Amniotic epithelial cell (primary cell): ENCODE measurements at places on chromosomes 12 and 14.

DNA sequence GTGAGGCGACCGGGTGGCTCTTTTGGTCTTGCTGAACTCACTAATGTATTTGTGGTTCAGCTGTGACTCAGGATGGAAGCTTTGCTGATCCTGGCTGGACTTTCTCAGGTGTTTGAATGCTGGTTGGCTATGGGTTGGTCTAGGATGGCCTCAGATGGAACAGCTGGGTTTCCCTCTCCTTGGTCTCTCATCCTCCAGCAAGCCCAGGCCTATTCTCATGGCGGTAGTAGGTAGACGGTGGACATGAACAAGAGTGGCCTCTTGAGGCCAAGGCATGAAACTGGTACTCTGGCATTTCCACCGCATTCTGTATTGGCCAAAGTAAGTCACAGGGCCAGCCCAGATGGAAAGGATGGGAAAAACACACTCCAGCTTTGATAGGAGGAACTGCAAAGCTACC lies 11.8 kb upstream of the POLR3B start:
- peak; percentile 87 for DNase-seq

DNA sequence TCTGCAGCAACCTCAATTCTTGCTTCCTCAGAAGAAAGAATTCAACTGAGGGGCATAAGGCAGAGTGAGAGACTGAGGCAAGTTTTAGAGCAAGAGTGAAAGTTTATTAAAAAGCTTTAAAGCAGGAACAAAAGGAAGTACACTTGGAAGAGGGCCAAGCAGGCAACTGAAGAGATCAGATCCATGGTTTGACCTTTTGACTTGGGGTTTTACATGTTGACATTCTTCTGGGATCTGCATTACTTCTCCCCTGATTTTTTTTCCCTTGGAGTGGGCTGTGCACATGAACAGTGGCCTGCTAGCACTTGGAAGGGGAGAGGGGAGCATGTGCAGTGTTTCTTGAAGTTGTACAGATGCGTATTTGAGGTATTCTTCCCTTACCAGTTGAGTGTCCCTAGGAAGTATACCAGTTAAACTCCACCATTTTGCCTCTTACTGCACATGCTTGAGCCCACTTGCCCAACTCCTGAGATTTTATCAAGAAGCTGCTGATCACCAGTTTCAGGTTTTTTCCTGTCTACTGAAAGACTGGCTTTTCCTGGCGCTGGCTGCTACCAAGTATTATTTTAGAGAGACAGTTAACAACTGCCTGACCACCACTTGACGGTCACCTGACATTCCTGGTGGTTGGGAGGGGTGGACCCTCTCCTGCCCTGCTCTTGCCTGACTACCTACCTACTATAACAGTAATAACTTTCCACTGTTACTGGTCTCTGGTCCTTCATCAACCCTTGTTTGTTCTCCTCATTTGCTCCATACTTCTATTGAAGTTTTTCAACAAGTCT lies 26.0 kb upstream of the TMTC2 start:
- peak; percentile 60 for DNase-seq

DNA sequence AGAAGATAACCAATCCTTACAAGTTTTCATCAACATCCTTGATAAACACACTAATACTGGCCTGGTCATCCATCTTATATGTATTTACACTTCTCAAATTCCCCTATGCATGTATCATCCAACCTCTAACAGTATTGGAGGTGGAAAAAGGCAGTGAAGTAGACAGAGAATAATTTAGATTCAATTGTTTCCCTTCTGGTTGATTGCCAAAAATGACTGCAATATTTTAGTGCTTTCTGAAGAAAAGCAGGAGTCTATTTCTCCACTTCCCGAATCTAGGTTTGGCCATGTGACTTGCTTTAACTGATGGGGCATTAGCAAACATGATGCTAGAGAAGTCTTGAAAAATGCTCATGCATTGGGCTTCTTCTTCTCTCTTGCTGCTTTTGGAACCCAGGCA lies 78.3 kb upstream of the METAP2 start:
- DNase-seq: no peak

- no peak for DNase-seq
Observed at GRCh38 chr12:92639017-92639416, 63.8 kb upstream of the PLEKHG7 start.

DNA sequence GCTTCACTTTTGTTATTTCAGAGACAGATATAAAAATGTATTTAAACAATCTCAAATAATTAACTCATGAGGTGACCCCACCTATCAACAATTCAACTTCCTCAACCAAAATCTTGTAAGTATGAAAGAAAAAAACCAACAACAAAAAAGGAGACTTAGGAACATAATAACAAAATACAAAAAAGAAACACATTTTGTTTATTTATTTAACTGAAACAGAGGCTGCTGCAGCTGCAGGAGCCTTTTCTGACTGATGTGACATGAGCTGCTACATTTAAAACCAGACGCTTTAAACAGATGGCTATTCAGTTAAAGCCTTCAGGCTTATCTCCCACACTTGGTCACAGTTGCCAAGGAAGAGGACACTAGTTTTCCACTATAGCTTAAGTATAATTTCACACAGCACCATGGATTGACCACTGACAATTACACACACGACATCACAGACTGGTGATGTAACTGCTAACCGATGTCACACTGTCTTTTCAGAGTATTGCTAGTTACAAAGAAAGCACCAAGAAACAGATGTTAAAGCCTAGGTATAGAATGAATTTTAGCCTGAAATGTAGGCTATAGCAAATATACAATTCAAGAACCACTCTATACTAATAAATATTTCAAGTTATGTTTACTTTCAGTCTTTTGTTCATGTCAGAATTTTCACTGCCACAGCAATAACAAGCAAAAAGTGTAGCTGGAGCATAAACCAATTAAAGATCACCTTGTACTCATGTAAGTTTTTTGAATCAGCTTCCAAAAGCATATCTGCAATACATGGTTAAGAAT lies 113.0 kb downstream of the MED13L start:
- DNase-seq: peak; percentile 13

GRCh38 chr14:67566908-67567307 lies 33.2 kb downstream of the PIGH start:
- peak; percentile 93 for DNase-seq

DNA sequence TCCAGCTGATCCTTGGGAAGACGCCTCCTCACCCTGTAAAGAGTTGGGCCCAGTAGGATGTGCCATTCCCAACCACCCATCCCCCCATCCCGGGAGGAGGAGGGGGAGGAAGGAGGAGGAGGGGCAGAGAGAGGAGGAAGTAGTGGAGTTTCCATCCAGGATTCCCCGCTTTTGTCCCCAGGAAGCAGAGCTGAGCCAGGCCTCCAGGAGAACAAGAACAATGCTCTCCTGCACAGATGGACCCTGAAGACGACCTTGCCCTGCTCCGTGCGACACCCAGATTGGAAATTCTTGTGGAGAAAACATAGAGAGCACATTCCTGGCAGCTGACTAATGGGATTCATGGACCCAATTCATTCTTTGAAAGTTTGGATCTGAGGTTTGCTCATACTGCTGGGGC lies 132.3 kb upstream of the CRY1 start:
- DNase-seq: peak; percentile 48

GRCh38 chr12:34399631-34400410 lies 377.5 kb downstream of the ALG10 start:
- no peak for DNase-seq

- DNase-seq: no peak
Observed at GRCh38 chr14:51410897-51411296, 170.8 kb downstream of the TMX1 start.

GRCh38 chr12:82473111-82473754 lies 114.9 kb downstream of the METTL25 start:
- no peak for DNase-seq

DNA sequence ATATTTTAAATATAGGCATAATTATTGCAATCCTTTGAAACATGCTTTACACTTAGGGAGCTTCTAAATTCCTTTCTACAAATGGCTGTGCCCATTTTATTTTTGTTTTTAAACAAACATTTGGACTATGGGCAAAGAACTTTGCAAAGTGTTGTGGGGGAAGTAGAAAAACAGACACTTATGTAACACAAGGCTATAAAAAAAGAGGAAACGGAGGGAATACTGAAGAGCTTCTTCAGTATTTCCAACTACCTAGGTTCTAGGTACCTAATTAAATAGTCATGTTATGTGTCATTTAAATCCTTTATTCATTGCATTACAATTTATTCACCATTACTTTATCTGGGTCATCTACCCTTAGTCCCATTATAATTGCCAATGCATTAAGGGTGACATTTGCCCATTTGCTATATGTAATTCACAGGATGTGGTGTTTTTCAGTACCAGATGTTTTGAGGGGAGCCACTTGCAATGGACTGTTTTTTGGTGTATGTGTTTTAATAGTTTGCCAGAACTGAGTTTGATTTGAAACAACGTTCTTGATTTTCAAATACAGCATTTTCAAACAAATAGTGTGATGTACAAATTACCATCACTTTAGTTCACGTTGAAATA lies 1.5 kb upstream of the MSRB3 start:
- DNase-seq: no peak

DNA sequence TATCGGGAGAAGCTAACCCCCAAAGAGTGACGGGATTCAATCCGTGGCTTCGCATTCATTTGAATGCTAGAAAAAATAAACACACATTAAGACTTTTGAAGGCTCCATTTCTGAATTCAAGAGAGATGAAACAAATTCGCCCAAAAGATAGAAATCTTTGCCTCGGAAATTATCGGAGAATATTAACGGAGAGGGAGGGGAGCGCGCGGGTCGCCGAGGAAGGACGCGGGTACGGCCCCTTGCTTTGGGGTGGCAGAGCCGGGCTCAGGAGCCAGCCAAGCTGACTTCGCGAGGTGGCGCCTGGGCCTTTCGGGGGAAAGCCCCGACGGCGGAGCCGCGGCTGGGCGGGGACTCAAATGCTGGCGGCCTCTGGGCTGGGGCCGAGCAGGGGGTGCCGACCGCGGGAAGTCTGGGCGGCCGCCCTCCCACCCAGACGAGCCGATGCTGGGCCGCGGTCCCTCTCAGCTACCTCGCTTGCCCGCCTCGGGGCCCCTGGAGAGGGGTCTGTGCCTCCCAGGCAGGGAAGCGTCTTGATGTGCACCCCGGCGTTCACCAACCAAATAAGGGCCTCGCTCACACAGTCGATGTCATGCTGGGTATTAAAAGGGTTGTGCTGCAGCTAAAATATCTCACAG lies 14.7 kb downstream of the NKX2-1 start:
- no peak for DNase-seq

DNA sequence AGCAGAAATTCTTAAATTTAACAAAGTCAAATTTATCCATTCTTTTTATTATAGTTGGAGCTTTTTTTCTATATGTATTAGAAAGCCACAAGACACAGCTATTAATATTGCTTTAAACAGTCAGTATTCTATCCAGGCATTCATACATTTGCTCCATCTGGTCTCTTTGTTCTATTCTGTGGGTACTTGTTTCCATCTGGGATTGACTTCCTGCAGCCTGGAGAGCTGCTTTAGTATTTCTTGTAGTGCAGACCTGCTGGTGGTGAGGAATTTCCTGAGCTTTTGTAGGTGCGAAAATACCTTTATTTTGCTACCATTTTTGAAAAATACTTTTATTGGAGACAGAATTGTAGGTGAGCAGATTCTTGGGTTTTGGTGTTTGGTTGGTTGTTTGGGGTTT lies 29.0 kb downstream of the CCDC60 start:
- DNase-seq: no peak

DNA sequence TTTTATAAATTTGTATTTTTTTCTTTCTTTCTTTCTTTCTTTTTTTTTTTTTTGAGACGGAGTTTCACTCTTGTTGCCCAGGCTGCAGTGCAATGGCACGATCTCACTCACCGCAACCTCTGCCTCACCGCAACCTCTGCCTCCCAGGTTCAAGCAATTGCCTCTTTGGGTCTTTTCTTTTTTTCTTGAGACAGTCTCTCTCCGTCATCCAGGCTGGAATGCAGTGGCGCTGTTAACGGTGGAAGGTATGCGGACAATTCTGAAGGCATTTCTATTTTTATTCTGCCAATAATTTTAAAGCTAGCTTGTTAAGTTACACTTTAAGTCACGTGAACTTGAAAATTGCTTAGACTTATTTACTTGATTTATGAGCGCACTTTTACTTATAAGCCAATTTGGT lies 8.8 kb upstream of the PHC1 start:
- peak; percentile 10 for DNase-seq

DNA sequence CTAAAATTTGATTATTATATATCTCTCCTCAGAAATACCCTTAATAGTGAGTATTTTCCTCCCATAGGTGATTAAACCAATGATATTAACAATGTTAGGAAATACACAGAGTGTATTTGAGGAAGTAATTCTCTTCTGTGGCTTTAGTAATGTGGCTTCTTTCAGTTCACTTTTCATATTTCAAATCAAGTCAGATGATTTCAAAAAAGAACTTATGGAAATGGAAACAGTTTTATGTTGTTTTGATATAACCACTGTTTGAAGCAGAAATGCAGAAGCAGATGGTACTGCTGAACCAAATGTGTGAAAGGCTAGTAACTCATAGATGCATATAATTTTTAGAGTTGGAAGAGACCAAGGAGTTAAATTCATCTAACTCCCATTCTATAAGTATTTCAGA lies 1.9 kb upstream of the GPR33 start:
- DNase-seq: no peak

- peak; percentile 52 for DNase-seq
Observed at GRCh38 chr14:60064491-60065072, 27.1 kb upstream of the PCNX4 start.

GRCh38 chr12:116691205-116691604 lies 46.7 kb downstream of the SPRING1 start:
- DNase-seq: no peak

DNA sequence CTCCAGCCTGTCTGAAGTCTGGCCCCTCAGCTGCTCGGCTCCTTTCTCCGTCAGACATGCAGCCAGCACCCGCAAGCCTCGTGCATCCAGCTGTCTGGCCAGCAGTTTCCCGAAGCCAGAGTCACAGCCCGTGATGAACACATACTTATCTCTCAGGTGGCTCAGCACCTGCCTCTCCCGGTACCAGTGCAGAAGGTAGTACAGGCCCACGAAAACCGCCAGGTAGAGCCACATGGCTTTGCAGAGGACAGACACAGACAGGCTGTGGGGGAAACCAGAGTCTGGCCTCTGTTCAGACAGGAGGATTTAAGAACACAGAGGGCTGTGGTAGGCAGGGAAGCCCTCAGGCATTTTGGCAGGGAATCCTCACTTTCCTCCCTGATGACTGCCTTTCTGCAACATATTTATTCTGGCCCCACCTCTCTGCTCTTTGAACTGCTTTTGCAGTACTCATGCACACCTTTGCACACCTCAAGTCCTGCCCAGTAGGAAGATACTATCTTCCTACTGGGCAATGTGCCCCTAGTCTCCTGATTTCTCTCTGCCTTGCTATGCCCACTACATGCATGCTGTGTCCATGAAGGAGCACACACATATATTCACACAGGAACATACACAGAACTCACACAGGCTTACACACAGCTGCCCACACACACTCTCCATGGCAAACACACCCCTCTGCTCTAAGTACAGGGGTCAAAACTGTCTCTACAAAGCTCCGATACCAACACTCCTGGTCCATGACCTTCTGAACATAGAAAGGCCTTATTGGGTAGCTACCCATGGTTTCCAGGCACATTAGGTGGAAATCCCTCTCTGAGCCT lies at the start of gene RDH16:
Gene RDH16, minus strand, starts transcription at position 380 of the 824 bp plus-strand sequence. Its CDS starts 146 bp downstream, at position 234.
- no peak for DNase-seq

- DNase-seq: no peak
Observed at GRCh38 chr12:123055281-123055766, 74.8 kb downstream of the ARL6IP4 start.
